ENCODE measurements at places on chromosomes 4 and X.

- no peak for DNase-seq
Measured at GRCh38 chr4:171947400-171947799, 134.2 kb downstream of the GALNTL6 start.

DNA sequence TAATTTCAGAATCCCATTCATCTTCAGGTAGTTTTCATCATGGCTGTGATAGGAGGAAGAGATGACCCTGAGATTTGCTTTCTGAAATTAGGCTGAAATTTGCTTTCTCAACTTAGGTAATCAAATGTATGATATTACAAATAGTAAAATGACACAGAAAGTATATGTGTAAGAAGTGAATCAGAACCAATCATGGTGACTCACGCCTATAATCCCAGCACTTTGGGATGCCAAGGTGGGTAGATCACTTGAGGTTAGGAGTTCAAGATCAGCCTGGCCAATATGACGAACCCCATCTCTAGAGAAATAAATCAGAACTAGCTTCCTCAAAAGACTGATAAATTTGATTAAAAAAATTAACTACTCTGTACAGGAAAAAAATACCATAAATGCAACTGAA, 555.4 kb downstream of the STPG2 start:
- DNase-seq, result no peak

GRCh38 chrX:51894697-51895336, 1.4 kb downstream of the MAGED1 start:
- DNase-seq, result no peak

- DNase-seq, result no peak
Measured at GRCh38 chr4:37994569-37994968, 34.4 kb downstream of the PTTG2 start.

DNA sequence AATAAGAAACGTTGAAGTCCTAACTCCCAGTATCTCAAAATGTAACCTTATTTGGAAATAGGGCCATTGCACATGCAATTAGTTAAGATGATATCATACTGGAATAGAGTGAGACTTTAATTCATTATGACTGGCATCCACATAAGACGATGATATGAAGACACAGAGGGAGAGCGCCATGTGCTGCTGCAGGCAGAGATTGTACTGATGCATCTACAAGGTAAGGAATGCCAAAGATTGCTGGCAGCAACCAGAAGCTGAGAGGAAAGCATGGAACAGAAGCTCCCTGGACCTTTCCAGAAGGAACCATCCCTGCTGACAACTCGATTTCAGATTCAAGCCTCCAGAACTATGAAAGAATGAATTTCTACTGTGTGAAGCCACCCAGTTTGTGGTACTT, 697.0 kb upstream of the INTU start:
- no peak for DNase-seq

- DNase-seq, result no peak
Measured at GRCh38 chr4:78624048-78624447, 72.5 kb downstream of the ANXA3 start.

GRCh38 chr4:169117591-169118081, 107.6 kb upstream of the CBR4 start:
- no peak for DNase-seq

DNA sequence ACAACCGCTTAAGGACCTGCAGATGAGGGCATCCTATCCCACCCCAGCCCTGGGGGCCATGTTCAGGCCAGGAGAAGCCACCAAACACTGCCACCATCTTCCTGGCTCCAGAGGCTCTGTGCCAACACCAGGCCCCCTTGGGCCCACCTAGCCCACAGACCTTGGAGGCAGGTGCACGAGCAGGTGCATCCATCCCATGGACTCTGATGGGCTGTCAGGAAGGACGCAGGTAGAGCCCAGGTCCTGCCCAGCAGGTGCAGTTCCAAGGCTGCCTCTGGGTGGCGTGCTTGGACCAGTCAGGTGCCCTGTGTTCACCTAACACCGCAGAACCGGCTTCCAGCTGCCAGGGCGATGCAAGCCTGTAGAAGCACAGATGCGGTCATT, 22.8 kb upstream of the PDE6B start:
- DNase-seq, result peak; percentile 52

Data from HTR-8/SVneo (cell line).